Stimulated activated CD4-positive, alpha-beta T cell treated with anti-CD3 and anti-CD28 coated beads, Interleukin-4, amount 100 ng/mL, for 1 hour (primary cell): ENCODE measurements at places on chromosomes 12 and 14.

- DNase-seq: no peak
These were observed 279.6 kb downstream of the NUAK1 start for GRCh38 chr12:105858981-105859710.

DNA sequence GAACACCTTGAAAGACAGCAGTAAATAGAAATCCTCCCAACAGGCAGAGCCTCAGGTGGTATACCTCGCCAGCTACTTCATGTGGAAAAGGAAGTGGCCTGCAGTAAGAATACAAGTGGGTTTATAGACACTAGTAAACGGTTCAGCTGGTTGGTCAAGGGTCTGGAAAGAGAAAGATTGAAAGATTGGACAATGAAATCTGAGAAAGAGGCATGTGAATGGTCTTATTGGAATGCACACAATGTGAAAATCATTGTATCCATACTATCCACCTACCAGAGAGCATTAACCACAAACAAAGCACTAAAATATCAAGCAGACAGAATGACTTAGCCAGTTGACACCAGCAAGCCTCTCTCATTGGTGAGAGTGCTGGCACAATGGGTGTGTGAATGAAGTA, 98.2 kb downstream of the SSPN start:
- DNase-seq: no peak

- no peak for DNase-seq
These were observed 5.5 kb downstream of the BTG1 start for GRCh38 chr12:92140156-92140555.

DNA sequence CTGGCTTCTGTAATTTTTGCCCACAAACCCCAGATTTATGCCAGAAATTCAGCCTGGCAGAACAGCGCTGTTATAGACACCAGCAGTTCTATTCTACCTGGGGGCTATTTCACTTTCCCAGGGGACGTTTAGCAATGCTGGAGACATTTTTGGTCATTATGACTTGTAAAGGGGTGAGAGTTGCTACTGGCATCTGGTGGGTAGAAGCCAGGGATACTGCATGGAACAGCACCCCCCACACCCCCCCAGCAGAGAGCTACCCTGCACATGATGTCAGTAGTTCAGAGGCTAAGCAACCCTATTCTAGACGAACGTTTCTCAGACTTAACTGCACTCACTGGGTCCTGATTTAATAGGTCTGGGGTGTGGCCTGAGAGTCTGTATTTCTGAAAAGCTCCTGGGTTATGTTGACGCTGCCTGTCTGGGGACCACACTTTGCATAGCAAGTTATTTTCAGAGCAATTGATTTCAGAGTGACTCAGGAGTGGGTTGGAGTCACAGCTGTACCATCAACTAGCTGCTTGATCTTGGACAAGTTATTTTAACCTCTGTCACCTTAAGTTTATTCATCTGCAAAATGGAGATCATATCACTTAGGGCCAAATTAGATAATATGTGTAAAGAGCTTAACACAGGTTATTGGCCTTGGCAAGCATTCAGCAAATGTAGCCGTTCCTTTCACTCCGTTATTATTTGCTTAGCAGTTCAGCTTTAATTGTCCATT, 48.5 kb downstream of the CHST11 start:
- no peak for DNase-seq

DNA sequence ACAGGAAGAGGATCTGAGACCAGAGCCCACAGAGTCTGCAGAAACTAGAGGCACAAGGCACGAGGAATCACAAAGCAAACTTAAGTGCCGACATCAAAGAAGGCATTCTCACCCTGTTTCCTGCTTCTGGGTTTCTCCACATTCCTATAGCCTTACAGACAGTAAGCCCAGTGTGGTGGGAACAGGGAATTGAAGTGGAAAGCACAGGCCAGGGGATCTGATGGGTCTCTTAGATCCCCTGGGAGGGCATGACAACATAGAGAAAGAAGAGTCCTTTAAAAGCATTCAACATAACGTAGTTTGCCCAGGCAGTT, 75.6 kb upstream of the FRMD6 start:
- DNase-seq: no peak

DNA sequence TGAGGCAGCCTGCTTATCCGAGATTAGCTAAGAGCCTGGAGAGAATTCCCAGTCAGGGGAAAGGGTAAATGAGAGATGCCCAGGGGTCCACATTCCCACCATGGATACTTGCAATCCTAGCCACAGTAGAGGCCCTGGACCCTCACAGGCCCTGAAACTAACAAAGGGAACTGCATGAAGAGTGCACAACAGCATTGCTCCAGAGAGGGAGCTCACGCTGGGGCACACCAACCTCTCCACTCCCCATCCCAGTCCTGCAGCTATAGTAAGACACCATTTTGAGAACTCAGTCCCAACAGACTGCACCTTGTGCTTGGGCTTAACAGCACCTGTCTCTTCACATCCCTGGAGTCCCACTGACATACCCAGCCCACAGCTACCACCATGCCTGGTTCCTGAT, 30.5 kb downstream of the CEP83 start:
- DNase-seq: no peak
